Omental fat pad (tissue), 4 donors: ENCODE measurements at places on chromosomes 7 and 10.

- no peak for DNase-seq
These were observed 17.4 kb downstream of the TMEM273 start for GRCh38 chr10:49170632-49171325.

GRCh38 chr7:5456409-5456808, 32.8 kb upstream of the TNRC18 start:
- no peak for DNase-seq

- DNase-seq = no peak
These were observed 29.9 kb downstream of the VWDE start for GRCh38 chr7:12373580-12374263.

GRCh38 chr10:111018021-111018420, 58.8 kb upstream of the ADRA2A start:
- no peak for DNase-seq

DNA sequence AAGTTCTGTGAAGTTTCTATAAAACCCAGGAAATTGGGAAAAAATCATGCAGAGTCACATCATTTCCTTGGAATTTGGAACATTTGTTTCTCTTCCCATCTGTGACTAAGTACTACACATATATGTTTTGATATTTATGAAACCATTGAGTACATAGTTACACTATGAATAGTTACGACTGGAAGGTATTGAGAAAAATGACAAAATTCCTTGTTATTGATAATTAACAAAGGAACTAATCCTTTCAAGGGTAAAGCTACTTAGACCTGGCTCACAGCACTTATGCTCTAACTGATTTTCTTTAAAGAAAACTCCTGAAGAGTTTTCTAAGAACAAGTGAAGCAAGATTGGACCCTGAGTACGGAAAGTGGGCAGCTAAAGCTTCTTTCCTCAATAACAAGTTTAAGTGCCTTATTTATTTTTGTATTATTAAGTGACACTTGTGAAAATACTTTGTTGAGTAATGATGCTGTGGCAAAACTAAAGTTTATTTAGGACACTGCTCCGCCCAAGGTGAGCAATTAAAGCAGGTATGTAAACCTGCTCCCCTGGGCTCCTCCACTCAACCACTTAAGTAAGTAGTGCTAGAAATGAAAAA, 12.0 kb upstream of the GLCCI1 start:
- no peak for DNase-seq

DNA sequence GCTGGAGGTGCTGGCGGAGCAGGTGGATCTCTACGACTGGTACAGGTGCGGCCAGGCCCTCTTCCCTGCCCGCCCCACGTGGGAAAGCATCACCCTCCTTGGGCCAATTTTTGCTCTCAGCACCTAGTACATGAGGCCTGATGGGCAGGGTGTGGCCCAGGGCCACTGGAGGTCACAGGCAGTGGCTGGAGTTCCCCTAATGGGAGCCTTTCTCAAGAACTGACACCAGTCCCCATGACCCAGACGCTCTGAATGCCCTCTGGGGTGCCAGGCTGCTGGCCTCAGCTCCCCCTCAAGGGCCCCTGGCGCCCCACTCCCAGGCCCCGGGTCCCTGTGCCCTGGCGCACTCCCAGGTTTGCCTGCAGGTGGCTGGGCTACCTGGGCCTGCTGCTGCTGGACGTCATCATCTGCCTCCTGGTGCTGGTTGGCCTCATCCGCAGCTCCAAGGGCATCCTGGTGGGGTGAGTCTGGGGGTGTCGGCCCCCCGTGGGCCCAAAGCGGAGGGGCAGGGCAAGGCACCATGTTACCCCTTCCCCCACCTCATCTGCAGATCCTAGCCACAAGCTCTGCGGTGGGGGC, 15.9 kb downstream of the TTYH3 start:
- no peak for DNase-seq

- no peak for DNase-seq
These were observed 60.9 kb upstream of the CAMK2B start for GRCh38 chr7:44386139-44386913.

DNA sequence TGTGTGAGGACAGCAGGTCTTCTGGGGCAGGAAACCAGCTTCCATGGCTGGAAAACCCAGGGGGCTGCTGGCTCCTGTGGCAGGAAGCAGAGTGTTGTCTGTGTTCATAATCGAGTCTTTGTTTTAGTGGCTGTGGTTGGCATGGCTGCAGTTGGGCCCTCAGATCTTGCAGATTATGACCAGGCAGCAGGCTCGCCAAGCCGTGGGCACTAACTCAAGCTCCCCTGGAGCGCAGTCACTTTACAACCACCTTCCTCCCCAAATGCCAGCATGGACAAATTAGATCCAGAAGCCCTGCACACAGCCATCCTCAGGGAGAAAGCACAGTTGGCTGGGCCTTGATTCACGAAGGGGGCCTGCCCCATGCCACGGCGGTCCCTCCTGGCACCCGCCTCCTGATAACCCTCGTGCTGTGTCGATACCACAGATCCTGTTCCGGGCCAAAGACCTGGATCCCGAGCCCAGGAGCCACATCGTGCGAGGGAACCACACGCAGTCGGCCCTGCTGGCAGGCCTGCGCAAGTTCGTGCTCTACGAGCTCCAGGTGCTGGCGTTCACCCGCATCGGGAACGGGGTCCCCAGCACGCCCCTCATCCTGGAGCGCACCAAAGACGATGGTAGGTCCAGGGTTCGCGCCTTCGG, 552.5 kb upstream of the FOXK1 start:
- no peak for DNase-seq

DNA sequence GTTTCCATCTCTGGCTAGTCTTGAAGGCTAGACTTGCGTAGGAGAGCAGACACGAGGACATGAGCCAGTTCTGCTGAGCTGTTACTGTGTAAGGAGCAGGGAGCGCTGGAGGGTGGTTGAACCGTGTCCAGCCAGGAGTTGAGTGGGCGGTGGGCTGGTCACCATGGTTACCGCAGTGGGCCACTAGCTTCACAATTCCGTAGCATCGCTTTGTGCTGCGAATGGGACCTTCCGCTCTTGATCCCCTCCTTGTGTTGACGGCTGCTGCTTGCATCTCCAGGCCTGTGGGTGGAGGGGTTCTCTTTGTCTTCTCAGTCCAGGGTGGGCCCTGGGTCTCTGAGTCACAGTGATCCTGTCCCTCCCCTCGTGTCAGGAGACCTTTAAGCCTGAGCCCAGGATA, 49.4 kb upstream of the OCM start:
- no peak for DNase-seq

DNA sequence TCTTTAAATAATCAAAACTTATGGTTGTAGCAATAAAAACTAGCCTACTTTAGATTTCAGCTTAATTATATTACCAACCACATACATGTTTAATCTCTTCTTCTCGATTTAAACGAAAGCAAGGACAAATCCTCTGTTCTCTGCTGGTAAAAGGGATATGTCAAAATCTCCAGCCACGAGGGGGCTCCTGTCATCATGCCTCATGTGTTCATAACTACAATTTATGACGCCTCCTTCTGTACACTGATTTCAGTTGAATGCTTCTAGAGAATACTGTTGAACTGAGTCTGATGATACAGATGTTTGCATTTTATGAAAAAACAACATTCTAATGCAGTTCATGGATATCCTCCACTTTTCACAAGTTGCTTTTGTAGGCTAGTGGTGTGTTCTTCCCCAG, 220.0 kb upstream of the DPP6 start:
- DNase-seq = no peak

- no peak for DNase-seq
These were observed 16.2 kb downstream of the GFRA1 start for GRCh38 chr10:116256752-116257259.

- DNase-seq = no peak
These were observed 35.8 kb downstream of the NEUROG3 start for GRCh38 chr10:69537449-69537848.

- DNase-seq = no peak
These were observed 245.6 kb downstream of the MAD1L1 start for GRCh38 chr7:1987084-1987535.

- no peak for DNase-seq
These were observed 1.2 kb downstream of the FGF8 start for GRCh38 chr10:101774589-101775272.

DNA sequence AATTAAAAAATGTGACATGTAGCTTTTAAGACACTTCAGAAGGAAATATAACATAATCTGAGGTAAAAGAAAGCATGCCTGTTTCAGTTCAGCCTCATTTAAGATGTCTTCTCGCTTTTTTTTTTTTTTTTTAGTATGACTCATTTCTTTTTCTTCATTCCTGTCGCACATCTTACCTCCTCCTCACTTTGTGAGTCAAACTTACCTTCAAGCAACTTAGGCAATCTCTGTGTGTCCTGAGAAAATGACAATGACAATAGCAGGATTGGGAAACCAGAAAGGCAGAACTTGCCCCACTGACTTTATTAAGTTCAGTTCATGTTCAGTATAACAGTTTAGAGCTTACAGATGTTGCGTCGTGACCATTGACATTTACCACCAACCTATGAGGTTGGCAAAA, 7.7 kb downstream of the PTN start:
- DNase-seq = no peak

DNA sequence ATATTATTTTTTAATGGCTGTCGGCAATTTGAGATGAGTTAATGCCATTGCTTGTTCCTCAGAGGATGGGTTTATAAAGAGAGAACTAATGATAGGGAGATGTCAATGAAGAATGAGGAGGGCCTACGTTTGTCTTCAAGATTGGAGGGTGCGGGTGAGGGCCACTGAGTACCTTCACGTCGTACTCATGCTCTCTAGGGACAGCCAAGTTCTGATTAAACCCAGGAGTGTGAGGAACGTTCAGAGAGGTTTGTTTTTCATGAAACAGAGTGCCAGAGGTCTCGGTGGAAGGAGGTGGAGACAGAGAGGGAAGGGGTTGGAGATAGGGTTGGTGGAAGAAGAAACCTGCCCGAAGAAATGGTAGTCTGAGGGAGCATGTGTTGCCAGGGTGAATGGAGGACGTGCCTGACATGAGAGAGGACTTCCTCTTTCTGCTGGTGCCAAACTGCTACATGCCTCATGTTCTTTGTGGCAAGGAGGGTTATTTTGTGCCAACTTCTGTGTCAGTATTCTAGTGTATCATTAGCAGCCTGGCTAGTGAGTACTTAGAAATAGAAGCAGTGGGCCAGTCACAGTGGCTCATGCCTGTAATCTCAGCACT, 8.9 kb downstream of the DHTKD1 start:
- no peak for DNase-seq

- no peak for DNase-seq
These were observed 696 bp downstream of the MALSU1 start for GRCh38 chr7:23299770-23300300.

GRCh38 chr10:119132521-119133345, 28.8 kb downstream of the DENND10 start:
- no peak for DNase-seq

- DNase-seq = no peak
These were observed 18.8 kb downstream of the CAMK2B start for GRCh38 chr7:44306606-44307005.

GRCh38 chr10:132458071-132458585, 61.1 kb downstream of the PWWP2B start:
- no peak for DNase-seq

DNA sequence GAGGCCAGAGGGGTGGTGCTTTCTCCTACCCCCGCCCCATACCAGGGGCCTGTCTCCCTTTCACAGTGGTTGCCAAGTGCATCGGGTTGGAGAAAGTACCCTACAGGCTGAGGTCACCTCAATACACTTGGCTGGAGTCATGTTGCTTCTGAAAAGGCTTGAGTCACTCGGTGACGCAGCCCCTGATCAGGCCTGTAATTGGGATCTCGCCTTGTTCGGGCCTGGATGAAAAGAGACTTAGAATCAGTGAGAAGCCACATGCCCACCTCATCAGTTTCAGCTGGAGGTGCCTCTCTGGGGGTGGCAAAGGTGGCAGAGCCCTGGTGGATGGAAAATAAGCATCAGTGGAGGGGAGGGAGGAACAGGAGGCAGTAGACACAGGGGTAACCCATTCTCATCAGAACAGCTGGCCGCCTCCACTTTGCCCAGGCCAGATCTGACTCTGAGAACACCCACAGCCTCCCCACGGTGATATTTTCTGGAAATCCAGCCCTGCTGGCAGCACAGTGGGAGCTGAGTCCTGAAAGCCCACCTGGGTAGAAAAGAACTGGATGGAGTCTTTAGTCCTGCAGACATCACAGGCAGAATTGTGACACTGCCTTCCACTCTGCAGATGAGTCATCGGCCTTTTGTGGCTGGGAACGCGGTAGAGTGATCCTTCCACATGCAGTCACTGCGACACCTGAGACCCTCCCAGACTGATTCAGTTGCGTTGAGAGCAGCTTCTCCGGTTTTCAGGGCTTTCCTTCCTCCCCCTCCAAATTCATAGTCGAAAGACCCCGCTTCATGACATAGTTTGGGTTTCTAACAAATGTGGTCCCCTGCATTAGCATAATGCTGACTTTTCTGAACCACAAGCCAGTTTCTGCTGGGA, 108.0 kb downstream of the GRK5 start:
- DNase-seq = no peak

DNA sequence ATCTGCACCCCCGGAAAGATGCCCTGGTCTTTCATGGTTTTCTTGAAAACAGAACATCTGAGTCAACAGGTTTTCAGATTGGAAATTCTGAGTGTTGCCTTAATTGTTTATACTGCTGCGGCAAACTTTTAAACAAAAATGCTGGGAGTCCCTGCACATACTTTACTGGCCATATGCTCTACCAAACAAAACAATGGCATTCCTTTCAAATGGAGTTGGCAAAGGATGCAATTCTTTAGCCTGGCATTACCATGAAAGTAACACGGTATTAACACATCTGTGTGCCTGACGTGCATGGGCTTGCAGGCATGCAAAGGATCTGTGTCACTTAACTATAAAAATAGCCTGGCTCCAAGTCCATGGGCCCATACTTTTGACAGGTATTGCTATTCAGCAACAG, 4.2 kb downstream of the INHBA start:
- no peak for DNase-seq

DNA sequence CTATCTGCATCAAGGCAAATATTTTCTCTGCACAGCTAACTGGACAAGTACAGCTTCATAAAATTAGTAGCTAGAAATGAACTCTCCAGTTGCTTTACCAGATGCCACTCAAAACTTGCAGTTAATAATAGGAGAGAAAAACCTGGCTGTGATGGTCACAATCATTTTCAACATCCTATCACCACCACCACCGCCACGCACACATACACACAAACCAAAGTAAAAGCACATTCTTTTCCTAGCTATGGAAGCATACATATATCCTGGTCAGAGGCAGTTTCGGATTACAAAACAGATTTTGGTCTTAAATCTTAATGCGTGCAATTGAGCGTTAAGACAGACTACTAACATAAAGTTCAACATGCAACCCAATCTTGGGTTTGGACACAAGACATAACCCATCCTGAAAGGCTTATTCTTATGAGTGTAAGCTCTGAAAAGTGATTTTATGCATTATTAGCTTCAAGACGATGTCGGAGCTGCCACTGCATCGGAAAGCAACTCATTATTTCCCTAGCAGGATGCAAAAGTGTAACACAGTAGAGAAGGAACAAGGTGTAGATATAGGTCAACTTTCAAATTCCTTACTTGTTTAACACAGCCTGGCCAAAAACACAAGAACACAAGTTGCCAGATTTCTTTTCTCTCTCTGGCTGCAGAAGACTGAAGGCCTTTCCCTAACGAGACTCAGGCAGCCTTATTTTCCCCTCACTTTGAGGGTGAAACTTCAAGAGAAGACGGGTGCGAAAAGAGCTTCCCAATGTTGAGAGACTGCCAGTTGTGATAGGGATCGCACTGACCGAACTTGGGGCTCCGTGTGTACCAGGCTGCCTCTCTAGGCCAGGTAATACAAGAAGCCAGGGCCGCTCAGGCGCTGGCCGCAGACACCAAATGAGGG, 1.2 kb downstream of the CACUL1 start:
- peak; percentile 34 for DNase-seq
